Lung (tissue), 17 donors: ENCODE measurements at places on chromosomes 12 and 14.

DNA sequence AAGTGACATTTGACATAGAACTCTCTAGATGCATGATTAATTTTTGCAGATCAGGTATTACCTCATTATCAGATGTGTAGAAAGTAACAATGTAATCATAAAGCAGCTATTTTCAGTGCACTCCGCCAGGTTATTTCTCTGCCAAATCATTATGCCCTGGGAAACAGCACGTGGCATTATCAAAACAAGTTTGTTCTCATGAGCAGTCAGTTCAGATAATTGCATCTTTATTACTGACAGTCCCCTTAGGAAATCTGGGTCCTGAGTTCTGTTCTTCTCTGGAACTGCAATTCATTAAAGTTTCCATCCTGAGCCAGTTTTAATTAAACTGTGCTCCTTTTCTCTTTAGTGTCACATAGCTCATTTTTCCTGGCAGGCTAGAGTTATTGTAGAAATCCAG, 94.7 kb upstream of the KRR1 start:
- peak; percentile 33 for DNase-seq

- no peak for DNase-seq
Observed at GRCh38 chr14:89574420-89574819, 157.4 kb upstream of the FOXN3 start.

DNA sequence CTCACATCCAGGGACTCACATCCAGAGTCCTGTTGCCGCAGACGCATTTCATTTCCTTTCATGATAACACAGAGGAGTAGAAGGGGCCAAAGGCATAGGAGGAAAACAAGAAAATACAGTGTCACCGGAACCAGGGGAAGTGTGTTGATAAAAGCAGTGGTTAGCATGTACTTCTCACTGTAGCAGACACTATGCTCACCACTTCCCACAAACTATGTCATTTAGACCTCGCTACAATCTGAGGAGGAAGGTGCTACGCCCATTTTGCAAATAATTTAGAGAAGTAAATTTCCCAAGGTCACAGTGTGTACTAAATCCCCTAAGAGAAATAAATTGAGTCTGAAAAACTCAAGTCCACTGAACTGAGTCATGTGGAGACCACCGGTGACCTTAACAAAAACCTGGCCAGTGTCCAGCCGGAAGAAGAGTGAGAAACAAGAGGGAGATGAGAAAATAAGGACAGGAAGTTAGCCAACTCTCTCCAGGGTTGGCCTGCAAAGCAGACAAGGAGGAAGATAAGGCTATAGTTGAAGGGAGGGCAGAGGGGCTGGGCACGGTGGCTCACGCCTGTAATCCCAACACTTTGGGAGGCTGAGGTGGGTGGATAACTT, 25.8 kb upstream of the TMCC3 start:
- no peak for DNase-seq

GRCh38 chr12:29639893-29640495, 142.5 kb upstream of the OVCH1 start:
- DNase-seq, result no peak

DNA sequence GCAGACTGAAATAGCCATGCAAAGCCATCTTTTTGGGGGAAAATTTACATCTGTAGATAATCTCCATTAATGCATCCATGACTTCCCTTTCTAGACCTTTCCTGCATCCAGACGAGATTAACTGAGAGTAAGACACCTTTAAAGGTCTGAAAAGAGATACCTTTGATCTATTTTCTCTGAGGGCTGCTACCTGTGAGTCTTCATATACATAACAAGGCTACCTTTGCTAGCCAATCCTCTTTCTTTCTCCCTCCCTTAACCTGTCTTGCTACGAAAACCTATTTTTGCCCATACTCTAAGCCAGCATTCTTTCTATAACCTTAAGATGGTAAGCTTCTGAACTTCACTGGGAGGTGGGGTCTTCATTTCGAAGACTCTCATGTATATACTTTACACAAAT, 908.5 kb upstream of the FBXO33 start:
- no peak for DNase-seq

GRCh38 chr12:77782034-77782433, 48.7 kb upstream of the NAV3 start:
- DNase-seq, result no peak

DNA sequence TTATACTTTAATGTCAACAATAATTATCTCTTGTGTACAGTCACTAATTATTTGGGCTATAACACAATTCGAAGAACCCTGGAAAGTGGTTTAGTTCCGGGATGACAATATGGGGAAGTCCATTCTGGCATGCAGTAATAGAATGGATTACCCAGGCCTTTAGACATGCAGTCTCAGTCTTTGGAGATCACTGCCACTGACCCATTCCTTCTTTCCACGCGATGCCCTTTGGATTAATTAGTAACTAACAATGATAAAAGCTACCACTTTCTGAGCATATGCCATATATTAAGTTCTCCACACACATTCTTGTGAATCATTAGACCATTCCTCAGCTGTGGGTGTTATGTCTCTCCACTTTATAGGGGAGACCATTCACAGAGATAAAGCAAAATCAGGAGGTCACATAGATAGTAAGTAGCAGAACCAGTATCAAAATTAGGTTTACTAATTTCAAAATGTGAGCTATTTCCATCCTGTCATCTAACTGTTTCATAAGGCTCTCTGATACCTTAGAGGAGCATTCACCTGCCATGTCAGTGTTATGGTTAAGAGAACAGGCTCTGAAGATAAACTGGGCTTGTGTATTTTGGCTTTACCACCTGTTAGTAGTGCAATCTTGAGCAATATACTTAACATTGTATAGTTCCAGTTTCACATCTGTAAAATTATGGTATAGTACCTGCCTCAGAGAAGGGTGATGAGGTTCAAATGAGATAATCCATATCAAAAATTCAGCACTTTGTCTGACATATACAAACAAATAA, 27.2 kb upstream of the KCNJ8 start:
- no peak for DNase-seq

- no peak for DNase-seq
Observed at GRCh38 chr14:32413967-32414640, 85.0 kb downstream of the AKAP6 start.

DNA sequence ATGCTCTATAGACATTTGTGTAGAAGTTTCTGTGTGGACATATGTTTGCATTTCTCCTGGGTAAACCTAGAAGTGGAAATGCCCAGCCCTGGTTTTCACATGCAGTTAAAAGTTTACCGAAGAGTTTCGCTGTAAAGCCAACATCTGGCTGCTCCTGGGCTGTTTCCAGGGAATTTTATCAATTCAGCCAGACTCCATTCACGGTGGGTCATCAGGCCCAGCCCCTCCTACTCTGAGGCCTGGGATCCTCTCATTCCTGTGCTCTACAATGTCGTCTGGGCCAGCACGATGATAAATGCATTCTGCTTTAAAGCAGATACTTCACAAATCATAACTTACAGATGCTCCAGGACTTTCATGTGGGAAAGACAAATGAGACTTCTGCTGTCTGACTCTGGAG, 7.1 kb downstream of the NUAK1 start:
- peak; percentile 66 for DNase-seq

GRCh38 chr12:54364413-54364812, at the start of gene GPR84:
Gene GPR84, minus strand, starts transcription at chr12:54364486. Its CDS starts 635 bp downstream, at chr12:54363851.
- no peak for DNase-seq
